ENCODE measurements at places on chromosomes 6 and 20.
A peak's percentile ranks its signal among the peaks of the same experiment; 100 is the strongest.

DNA sequence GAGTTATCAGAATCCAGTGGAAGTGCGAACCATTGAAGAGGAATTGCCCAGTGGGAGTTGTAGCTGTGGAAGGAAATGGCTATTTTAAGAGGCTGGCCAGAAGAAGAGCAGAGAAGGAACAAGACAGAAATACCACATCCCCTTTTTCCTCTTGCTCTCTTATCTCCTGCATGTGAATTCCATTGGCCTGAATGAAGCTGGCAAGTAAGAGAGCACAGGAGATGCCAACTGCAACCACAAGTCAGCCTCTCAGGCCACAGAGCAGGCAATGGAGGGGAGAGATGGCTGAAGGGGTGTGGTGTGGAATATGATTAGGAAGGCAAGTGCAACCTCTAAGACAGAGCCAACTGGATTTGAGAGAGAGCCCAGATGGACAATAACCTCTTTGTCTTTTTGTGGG lies 362.7 kb upstream of the IMPG1 start:
- no peak for DNase-seq

DNA sequence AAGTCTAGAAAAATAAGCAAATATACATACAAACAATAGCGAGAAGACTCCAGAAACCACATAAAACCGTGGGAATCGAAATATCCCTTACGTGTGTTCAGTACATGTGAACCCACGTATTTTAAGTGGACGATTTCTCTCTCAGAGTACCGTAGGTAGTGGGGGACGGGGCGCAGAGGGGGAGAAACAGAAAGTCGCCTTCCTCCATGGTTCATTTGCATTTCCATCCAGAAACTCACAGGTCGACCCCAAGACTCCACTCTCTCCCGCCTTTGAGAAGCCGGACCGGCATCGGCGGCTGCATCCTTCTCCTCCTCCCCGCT lies 538 bp upstream of the ENPP1 start:
- no peak for DNase-seq

- no peak for DNase-seq
Observed at GRCh38 chr6:164396071-164397047, 913.0 kb downstream of the C6orf118 start.

DNA sequence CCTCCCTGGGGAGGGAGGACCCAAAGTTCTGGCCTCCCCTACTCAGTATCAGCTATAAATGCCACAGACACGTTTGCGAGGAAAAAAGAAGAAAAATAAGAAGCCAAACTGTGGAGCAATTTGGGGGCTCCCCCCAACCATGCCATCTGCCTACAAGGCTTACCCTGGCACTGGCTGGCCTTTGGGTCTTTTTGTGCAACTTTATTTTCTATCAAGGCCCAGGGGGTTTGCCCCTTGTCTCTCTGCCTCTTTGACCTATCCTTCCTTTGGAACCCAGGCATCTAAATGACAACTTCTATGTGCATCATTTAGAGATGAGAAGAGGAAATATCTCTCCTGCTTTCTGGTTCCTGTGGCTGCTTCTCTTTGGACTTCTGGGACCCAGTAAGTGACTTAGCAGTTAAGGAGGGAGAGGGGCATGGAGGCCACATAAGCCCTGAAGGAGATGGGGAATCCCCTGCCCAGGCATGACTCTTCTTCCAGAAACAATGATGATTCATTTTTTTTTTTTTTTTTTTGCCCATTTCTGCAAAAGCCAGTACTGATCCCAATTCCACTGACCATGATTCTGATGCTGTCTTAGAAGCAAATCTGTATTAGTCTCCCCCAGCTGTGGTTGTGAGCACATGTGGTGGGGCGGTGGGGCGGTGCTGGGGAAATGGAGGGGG lies at the start of gene MUC22:
TSS of gene MUC22 (plus strand) at position 82 of the 668 bp plus-strand sequence. CDS start at position 315, 233 bp downstream.
- no peak for DNase-seq

DNA sequence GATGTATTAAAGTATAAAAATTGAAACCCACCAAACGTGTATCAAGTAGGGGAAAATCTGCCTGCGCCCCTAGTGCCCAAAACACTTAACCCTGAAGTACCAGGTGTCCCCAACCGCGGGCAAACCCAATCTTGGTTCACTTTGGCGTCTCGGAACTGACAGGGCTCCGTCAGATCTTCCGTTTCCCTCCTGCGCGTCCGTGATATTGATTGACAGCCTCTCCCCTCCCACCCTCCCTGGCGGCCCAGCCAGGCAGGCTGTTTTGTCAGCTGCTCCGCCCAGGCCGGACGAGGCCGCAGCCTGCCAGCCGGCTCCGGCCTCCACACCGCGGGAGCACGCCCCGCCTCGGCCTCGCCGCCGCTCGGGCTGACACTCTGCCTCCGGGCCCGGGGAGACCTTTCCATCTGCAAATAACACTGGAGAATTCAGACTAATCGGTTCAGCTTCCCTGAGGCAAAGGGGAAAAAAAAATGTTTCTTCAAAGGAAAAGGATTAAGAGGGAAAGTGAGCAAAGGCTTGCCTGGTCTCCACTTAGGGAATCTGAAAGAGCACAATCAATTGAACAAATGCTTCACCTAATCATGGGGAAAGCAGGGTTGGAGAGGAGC lies 234.9 kb upstream of the MCHR2 start:
- peak; percentile 67 for DNase-seq

- no peak for DNase-seq
Observed at GRCh38 chr6:146937316-146937715, 266.9 kb upstream of the STXBP5 start.

DNA sequence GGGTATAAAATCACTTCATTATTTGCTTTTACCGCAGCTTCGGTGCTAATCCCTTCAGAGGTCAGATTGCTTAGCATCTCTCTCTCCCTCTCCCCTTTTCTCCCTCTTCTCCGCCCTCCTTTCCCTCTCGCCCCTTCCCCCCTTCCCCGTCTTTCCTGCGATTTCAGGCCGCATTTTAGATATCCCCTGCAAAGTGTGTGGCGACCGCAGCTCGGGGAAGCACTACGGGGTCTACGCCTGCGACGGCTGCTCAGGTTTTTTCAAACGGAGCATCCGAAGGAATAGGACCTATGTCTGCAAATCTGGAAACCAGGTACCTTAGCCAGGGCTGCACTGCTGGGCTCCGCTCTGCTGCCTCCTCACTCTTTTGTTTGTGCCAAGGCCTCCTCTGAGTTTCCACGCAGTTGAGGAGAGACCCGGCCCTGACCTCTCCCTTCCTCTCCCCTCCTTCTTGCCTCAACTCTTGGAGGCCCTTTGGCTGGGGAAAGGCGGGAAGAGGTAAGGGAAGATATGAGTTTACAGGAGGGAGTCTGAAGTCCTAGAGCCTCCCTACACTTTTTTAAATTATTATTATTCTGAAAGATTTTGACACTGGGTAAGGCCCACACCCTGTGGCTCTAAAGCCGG lies 5.6 kb downstream of the NR2E1 start:
- DNase-seq = no peak

DNA sequence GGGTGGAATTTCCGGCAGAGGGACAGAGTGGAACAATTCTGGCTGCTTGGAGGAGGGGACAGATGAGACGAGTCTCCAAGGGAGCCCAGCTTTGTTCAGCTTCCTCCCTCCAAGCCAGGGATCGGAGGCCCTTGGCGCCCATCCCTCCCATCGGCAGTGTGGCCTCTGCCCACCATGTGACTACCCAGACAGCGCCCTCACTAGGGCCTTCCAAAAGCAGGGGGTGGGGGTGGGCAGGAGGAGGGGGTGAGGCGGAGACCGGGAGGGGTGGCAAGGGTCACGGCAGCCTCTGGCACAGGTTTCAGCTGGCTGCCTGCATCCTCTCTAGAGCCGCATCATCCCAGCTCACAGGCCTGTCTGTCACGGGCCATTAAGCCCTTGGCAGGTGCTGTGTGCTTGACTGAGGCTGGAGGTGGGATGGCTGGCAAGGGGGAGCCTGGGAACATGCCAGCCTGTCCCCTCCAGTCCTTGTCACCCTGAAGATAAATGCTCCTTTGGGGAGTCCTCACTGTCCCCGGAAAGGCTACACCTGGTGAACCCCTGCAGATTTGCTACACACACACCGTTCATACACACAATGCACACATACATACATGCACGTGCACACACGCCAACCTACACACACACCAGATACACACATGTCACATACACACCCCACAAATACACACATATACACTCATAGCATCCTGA lies 6.2 kb upstream of the FGD2 start:
- no peak for DNase-seq

- no peak for DNase-seq
Observed at GRCh38 chr6:80094017-80094416, 12.5 kb upstream of the BCKDHB start.

- DNase-seq = no peak
Observed at GRCh38 chr6:146850238-146850896, 251.6 kb downstream of the ADGB start.

- DNase-seq = no peak
Observed at GRCh38 chr6:116217069-116217468, 36.8 kb downstream of the TSPYL4 start.

DNA sequence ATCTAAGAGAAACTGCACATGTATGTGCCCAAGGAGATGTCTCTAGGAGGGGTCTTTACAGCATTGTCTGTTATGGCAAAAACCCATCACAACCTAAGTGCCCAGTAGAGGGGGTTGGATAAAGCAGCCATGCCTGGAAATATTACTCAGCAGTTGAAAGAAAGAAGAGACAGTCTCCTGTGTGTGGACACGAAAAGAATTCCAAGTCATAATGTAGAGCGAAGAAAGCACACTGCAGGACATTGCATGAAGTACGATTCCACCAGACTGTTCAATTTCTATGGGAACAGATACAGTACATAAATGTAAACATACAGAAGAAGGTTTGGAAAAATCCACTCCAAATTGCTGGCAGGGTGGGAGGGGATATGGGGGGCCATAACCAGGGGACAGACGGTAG lies 7.3 kb upstream of the TGM2 start:
- DNase-seq = no peak

DNA sequence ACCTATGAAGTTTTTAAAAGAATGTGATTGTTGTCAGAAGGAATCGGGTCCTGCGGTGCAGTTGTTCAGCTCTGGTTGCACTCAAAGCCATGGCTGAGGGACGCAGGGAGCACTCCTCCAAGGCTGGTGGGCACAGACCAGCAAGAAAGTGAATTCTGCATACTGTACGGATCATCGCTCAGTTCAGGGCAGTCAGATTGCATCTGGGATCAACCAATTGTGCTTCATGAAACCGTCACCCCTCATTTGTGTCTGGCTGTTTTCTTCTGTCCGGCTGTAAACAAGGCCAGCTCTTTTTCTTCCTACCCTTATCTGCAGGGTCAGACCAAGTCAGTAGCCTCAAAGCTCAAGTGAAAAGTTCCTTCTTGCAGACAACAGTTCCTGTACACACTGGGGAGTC lies 478.3 kb downstream of the TFAP2A start:
- no peak for DNase-seq

DNA sequence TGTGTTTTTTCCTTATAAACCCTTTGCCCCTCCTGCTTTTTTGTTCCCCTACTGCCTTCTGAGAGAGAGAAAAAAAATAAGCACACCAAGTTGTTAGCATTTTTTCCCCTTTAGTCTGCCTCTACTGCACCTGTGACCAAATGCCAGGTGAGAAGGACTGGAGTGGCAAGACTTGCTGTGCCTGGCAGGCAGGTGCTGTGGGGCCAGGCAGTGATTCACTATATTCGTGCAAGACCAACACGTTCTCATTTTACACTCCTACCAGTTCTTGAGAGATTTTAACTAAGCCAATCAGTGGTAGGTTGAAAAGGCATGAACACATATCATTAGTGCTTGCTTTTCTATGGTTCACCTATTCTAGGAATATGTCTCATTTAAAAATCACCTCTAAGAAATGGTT lies 109.7 kb downstream of the FIG4 start:
- DNase-seq = no peak

- DNase-seq = peak; percentile 80
Observed at GRCh38 chr6:1554476-1555310, 55.0 kb upstream of the FOXC1 start.

DNA sequence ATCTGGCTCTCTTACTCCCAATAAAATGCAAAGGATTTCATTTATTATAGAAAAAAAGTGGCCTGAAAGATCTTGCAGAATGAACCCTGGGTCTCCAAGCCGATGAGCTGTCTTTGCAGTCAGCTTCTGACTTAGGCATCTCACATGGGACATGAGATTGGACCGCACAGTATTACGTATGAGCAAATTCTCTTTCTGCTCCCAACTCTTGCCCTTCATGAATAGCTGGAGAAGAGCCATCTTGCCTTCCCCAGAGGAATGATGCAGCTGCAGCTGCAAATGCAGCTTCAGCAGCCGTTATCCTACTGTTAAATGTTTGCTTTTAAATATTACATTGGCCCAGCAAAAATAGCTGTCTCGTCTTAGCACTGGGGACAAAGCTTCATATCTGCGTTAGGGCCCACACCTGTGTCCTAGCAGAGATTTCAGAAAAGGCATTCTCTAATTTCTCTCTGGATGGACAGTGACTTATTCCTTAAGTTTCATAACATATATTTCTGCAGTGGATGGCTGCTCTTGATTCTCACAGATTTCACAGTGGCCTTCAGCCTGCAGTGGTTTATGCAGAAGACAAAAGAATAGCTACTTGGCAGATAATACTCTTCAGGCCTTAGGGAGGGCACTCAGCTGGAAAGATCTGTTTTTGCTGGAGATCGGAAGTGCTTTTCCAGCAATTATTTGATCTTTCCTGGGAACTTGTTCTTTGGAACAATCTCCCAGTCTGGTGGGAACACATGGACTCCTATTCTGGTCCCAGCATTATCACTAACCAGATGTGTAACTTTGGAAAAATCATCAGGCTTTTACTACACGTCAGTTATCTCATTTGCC lies 129.2 kb downstream of the FYN start:
- DNase-seq = no peak

- DNase-seq = no peak
Observed at GRCh38 chr6:16089232-16090062, 39.4 kb upstream of the MYLIP start.

DNA sequence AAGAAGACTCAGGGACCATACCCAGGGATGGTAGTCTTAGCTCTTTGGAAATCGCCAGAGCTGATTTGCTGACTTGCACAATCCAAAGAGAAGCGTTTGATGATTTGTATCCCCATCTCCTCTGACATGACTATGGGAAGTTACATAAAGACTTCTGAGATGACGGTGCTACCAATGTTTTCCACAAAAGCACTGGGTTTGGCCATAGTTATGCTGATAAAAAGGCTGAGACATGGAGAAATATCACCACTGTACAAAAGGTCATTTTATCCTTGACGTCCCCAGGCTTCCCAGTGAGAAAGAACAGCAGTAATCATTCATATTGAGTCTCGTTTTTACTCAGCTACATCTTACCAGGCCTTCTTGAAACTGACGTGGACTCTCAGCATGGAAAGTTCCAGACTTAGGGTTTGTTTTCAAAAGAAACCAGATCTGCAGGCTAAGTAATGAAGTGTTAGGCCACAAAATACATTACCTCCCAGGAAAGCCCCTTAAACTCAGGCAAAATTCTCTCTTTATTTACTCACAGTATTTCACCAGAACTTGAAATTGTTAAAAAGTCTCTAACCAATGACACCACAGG lies 370.3 kb upstream of the JARID2 start:
- DNase-seq = no peak

DNA sequence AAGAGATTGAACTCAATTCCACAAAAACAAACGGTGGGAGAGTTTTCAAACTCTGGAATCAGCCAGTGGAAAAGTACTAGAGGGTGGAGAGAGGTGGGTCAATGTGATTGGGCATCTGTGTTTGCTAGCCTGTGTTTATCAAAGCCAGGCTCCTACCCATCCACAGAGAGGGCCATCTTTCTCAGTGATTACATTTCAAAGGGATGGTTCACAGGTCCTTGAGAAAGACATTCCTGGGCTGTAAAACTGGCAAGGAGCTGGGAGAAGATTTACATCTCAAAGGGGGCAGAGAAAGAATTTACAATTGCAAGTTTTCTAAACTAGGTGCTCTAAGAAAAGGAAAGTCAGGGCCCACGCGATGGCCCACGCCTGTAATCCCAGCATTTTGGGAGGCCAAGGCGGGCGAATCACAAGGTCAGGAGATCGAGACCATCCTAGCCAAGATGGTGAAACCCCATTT lies 146.8 kb upstream of the UST start:
- no peak for DNase-seq
